ENCODE measurements at places on chromosomes 12 and 14. TPM values are rescaled to one million over a fixed set of nuclear protein-coding genes. Genes with fewer than 3 reads are reported as not detected.

GRCh38 chr14:79730953-79731352, 480.4 kb downstream of the DIO2 start:
- no peak for DNase-seq
- H3K27me3 ChIP-seq = no peaks in the 10 kb centered on the region
- no peaks in the 10 kb centered on the region for H3K36me3 ChIP-seq

INHBC gene
- not detected for total RNA-seq

GRCh38 chr12:63305901-63306875, 155.2 kb upstream of the AVPR1A start:
- H3K27me3 ChIP-seq = no peaks in the 10 kb centered on the region
- no peak overlapping the region for H3K27ac ChIP-seq
- no peaks in the 10 kb centered on the region for H3K36me3 ChIP-seq

DNA sequence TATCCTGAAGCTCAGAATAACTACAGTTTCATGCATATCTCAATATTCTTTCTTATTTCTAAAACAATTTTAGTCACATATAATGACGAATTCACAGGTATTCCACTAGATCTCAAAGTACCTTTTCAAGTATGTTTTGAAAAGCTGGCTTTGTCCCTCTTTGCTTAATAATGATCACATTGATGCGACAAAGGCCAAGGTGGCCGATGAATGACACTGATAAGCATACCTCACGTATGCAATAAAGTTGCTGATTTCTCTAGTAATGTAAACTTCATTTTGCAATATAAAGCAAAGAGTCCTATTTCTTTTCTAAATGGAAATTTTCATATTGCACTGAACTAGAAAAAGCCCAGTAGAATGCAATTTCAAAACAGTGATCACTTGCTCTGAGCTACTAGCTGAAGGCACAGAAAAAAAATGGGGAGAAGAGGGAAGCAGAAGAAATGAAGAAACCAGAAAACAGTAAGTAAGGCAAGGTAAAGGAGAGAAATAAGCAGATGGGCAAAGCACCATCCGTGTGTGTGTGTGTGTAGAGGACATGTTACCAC, 29.3 kb downstream of the FGD6 start:
- no peak overlapping the region for H3K27ac ChIP-seq
- H3K36me3 ChIP-seq = no peaks in the 10 kb centered on the region
- no peaks in the 10 kb centered on the region for H3K4me1 ChIP-seq
- H3K4me3 ChIP-seq = no peak overlapping the region

- no peaks in the 10 kb centered on the region for H3K36me3 ChIP-seq
- no peaks in the 10 kb centered on the region for H3K4me1 ChIP-seq
- no peak overlapping the region for H3K4me3 ChIP-seq
- H3K27ac ChIP-seq = no peak overlapping the region
- H3K27me3 ChIP-seq = no peaks in the 10 kb centered on the region
- no peak for DNase-seq
Observed at GRCh38 chr12:70353780-70354660, 12.1 kb upstream of the KCNMB4 start.

LRRC23 gene
- 15.4 TPM for total RNA-seq

DNA sequence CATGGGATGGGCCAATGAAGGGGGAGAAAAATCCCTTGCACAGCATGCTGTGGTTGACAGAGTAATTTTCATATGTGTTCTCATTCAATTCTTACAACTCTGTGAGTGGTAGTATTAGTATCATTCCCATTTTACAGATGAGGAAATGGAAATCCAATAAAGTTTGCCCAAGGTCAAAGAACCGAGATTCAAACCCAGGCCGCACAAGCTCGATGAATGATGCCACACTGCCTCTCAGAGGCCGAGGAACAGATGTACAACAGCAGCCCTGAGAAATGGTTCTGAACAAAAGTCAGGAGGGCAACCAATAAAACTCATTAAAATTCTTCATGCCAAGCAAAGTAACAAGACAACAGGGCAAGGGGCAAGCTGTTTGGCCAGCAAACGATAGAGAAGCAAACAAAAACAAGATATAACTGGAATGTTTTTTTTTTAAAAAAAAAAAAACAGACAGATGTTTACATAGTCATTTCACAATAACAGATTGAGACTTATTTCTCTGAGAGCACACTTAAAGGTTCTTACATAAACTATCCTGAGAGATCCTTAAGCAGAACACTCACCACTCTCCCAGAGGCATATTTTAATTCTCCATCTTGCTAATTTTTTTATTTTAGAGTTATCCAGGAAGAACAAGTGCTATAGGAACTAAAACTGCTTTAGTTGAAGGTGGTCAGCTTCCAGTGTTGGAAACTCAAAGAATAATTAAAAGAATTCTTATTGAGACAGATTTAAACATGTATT, 85.8 kb downstream of the EXOC5 start:
- H3K4me3 ChIP-seq = no peak overlapping the region
- no peaks in the 10 kb centered on the region for H3K27me3 ChIP-seq
- no peak overlapping the region for H3K27ac ChIP-seq
- H3K4me1 ChIP-seq = no peaks in the 10 kb centered on the region

DNA sequence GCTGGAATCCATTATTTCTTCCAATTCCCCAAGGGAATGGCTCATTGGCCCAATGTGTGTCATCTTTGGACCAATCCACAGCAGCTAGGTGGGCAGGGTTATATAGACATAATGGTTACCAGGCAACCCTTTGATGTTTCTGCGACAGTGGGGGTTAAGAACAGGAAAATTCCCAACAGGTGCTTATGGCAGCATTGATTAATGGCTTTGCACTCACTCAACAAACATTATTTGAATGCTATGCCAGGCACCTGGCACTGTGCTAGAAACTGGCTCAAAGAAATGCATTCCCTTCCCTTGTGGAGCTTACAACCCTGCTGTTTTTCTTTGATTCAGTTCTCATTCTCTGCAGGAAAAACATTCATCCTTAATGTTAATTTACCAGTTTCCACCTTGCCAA, 1221.0 kb downstream of the AACS start:
- H3K36me3 ChIP-seq = no peaks in the 10 kb centered on the region
- DNase-seq = no peak
- H3K4me3 ChIP-seq = no peak overlapping the region
- no peaks in the 10 kb centered on the region for H3K27me3 ChIP-seq
- no peaks in the 10 kb centered on the region for H3K4me1 ChIP-seq
- no peak overlapping the region for H3K27ac ChIP-seq

DNA sequence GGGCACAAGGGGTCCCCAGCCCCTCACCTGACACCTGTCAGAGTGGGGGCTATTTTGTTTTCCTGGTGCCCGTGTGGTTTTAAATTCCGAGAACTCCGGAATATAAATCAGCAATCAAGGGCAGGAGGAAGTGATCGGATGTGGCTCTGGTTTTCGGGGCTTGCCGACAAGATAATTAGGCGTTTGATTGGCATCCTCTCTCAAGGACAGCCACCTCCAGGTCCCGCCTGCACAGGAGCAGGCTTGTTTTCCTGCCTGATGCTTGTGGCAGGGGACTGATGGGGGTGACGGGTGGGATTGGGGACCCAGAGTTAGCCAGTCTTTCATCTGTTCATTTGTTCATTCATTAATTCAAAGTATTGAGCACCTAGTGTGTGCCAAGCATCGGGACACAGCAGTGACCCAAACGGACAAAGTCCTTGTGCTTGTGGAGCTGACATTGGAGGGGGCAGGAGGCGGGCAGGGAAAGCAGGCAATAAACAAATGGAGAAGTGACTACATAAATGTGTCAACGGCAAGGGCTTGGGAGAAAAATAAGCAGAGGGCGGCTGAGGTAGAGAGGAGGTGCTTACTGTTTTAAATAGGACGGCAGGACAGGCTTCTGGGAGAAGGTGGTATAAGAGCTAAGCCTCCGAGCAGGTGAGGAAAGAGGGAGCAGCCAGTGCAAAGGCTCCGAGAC, 166.5 kb downstream of the PHETA1 start:
- H3K27ac ChIP-seq = no peak overlapping the region
- no peaks in the 10 kb centered on the region for H3K4me1 ChIP-seq
- peaks cover 58% of the 10 kb centered on the region for H3K27me3 ChIP-seq
- no peak overlapping the region for H3K4me3 ChIP-seq
- DNase-seq = no peak

- DNase-seq = no peak
- peaks cover 15% of the 10 kb centered on the region for H3K27me3 ChIP-seq
- peaks cover 5% of the 10 kb centered on the region for H3K4me1 ChIP-seq
Observed at GRCh38 chr14:77128414-77128891, 13.1 kb downstream of the ZDHHC22 start.

GPR132 gene
- total RNA-seq = 1.3 TPM

DNA sequence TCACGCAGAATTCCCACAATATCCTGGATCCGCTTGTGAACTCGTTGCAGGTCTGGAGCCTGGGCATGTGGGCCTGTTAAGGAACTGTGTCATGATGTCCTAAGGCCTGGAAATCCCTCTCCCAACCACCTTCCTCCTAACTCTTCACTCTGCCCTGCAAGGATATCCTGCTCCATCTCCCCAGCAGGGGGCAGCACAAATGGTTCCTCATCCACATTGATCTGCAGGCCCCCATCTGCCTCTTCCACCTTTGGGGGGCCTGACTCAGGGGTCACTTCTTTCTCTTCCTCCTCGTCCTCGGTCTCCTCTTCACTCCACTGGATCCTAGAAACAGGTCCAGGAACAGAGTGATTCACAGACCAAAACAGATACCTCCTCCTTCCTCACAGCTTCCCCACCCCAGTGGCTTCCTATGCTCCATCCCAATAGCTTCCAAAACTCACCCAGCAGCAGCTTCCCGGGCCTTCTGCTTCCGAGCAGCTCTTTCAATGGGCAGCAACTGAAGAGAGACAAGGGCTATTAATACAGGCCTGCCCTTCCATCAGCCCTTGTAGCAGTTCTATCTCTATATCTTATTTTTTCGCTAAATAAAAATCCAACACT, 4.5 kb downstream of the NOP2 start:
- no peak overlapping the region for H3K27ac ChIP-seq
- no peaks in the 10 kb centered on the region for H3K4me1 ChIP-seq
- H3K4me3 ChIP-seq = no peak overlapping the region
- no peak for DNase-seq

GRCh38 chr14:50832935-50833630, 2.1 kb upstream of the NIN start:
- no peak overlapping the region for H3K27ac ChIP-seq
- no peaks in the 10 kb centered on the region for H3K4me1 ChIP-seq
- no peaks in the 10 kb centered on the region for H3K27me3 ChIP-seq
- no peak for DNase-seq
- H3K36me3 ChIP-seq = no peaks in the 10 kb centered on the region

MYH6 gene
- total RNA-seq = not detected

PRR4 gene
- 10.0 TPM for total RNA-seq

EAPP gene
- 81.2 TPM for total RNA-seq

TSPAN19 gene
- not detected for total RNA-seq

GYS2 gene
- total RNA-seq = not detected
